ENCODE measurements at places on chromosomes 4 and X.

DNA sequence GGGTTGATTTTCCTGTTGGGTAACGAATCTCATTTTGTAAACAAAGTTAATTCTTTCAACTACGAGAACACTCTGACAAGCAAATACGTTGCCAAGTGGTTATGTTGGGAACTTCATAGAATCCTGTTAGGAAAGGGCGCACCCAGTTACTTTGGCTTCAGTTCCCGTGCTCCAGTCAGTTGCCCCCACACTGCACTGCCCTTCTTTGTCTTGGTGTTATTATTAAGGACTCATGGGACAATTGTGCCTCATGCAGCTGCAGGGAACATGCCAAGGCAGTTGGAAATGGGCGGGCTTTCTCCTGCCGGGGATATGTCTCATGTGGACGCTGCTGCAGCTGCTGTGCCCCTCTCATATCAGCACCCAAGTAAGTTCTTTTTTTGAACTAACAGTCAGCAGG is 28.9 kb downstream of the OFD1 start:
- no peak for DNase-seq

- DNase-seq, result no peak
Measured at GRCh38 chr4:119321921-119322687, at the start of gene FABP2. FABP2 (minus strand) TSS chr4:119322138; CDS start chr4:119322102, 36 bp downstream.

- DNase-seq, result no peak
Measured at GRCh38 chrX:147950352-147950751, 30.8 kb upstream of the FMR1NB start.

DNA sequence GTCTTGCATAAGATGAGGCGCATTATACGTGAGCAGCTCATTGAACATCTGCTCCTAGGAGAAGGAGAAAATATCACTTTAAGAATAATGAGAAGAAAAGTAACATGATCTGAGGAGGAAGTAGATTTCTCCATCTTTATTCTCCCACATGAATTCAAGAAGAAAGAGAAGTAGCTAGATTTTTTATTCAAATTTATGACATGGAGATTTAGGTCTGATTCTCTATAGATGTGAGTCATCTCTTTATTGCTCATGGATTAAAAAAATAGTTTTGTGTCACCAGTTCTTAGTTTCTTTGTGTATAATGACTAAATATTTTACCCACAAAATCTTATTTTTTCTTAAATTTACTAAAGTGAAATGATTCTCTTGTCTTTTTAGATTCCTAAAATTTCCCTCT is 40.4 kb downstream of the HPGDS start:
- DNase-seq, result no peak

DNA sequence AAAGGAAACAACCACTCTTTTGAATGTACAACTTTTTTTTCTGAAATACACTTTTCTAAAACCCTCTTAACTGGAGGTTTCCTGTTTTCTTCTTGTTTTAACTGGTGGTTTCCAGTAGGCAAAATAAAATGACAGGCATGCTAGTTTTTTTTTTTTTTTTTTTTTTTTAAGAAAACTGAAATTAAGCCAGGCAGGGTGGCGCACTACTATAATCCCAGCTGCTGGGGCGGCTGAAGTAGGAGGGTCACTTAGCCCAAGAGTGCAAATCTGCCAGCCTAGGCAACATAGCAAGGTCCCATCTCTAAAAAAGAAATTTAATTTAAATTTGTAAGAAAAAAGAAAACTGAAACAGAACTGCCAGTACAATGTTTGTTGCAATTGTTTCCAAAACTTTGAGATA is 44.0 kb downstream of the TMEM144 start:
- DNase-seq, result no peak

DNA sequence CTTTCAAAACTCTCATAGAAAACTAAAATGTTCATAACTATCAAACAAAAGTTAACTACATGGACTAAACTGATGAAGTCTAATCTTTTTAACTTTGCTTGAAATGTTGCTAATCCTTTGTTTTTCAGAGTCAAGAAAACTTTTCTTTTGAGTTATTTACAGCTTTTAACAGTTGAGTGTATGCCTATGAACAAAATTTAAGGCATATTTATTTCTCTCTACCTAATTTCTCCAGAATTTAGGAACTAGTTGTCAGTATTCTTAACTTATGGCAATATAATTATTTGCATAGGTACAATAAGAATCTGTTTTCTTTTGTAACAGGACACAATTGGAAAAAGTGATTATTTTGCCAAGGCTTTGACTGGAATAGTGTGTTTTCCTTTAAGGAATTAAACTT is 23.8 kb downstream of the TENM3 start:
- DNase-seq, result no peak

- DNase-seq, result no peak
Measured at GRCh38 chrX:133335027-133335426, 80.3 kb downstream of the GPC4 start.

DNA sequence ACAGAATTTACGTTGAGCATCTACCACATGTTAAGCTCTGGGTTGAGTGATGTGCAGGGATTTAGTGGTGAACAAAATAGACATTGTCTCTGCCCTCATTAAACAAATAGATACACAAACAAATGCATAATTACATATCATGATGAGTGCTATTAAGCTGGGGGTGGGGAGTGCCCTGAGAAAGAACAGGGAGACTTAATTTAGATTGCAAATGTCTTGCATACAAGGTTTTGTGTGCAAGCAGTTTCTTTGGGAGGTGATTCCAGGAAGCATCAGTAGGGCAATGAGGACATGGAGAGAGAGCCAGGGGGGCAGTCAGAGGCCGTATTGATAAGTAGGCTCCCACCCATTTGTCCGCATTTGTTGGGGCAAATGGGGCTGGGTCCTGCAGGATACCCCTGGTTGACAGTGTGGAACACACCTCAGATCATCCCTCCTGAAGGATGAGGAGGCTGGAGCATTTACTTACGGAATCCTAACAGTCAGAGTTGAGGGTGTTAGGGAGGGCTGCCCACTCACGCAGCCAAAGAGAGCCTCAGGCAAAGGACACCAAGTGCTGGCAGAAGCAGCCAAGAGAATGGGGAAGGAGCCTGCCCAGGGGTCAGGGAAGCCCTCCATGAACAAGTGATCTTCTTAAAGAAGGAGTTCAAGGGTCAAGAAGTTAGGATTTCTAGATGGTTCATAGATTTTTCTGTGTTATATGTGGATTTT is 245.9 kb downstream of the BCOR start:
- no peak for DNase-seq

Measured in NCI-H2081 treated with DMSO at 0.1 percent for 48 hours (cell line).